Muscle of back (tissue), 13 donors: ENCODE measurements at places on chromosomes 1 and 21. TPM values are rescaled to one million over a fixed set of nuclear protein-coding genes. Genes with fewer than 3 reads are reported as not detected.

Gene TRABD2B
- 5.3 TPM for polyA plus RNA-seq

Gene DEPDC1
- polyA plus RNA-seq = 8.6 TPM

Gene MPZ
- polyA plus RNA-seq = 9.1 TPM

Gene DNAJC28
- polyA plus RNA-seq = 2.2 TPM

Gene HAX1
- polyA plus RNA-seq = 61.4 TPM

Gene ELAPOR1
- polyA plus RNA-seq = 0.37 TPM

Gene IL19
- polyA plus RNA-seq = not detected

Gene EDN2
- 0.52 TPM for polyA plus RNA-seq

Gene AMY1C
- polyA plus RNA-seq = not detected

Gene LIN28A
- 0.05 TPM for polyA plus RNA-seq

Gene RERE
- 94.3 TPM for polyA plus RNA-seq

Gene DIRAS3
- polyA plus RNA-seq = 3.6 TPM

Gene FCGR1A
- 1.6 TPM for polyA plus RNA-seq

Gene SPRR2A
- polyA plus RNA-seq = not detected

DNA sequence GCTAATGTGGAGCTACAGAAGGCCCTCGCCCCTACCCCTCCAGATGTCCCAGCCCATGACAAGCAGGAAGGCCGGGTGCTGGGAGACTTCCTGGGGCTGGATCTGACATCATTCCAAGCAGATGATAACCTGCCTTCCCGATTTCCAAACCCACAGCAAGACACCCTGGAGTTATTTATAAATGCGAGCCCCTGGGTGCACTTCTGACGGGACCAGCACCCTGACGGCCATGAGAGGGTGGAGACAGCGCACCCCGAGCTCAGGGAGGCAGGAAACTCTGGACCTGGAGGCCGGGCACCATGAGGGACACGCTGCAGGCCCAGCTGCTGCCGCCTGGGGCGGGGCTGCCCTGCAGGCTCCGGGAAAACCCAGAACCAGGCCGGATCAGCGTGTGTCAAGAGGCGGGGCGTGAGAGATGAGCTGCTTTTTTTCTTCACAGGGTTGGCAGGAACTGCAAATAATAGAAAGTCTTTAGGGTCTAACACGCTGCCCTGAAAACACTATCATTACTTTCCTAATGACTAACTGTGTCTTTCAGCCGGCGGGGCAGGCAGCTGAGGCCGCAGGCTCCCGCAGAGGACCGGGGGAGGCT, 2.5 kb upstream of the PCBP3 start:
- DNase-seq = peak; percentile 29

GRCh38 chr1:15941044-15941840, 34.7 kb downstream of the ZBTB17 start:
- DNase-seq = no peak

DNA sequence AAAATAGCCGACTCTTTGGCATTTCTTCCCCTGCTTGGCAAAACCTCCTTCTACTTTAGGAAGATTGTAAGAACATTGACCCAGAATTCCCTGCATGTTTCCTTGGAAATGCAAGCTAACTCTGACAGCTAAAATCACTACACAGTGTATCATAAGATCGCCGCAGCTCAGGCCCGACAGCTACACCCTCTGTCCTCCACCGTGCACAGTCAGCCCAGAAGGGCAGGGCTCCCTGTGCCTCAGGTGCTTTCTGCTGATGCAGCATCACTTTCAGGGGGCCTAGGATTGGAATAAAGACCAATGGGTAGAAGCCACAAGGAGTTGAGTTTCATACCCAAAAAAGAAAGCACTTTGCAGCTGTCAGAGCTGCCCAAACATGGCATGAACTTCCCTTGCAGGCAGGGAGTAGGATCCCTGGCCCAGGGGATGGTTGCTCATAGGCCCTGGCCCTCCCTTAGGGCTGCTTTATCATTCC, 145.3 kb downstream of the SEC16B start:
- no peak for DNase-seq

- no peak for DNase-seq
These were observed 65.3 kb upstream of the PPP2R5A start for GRCh38 chr1:212219679-212220463.

- DNase-seq = no peak
These were observed 284.5 kb downstream of the ASTN1 start for GRCh38 chr1:176879784-176880620.

- DNase-seq = no peak
These were observed 86.4 kb upstream of the COL6A1 start for GRCh38 chr21:45894906-45895777.

- peak; percentile 49 for DNase-seq
These were observed 160.1 kb upstream of the NFIA start for GRCh38 chr1:60922304-60922703.

DNA sequence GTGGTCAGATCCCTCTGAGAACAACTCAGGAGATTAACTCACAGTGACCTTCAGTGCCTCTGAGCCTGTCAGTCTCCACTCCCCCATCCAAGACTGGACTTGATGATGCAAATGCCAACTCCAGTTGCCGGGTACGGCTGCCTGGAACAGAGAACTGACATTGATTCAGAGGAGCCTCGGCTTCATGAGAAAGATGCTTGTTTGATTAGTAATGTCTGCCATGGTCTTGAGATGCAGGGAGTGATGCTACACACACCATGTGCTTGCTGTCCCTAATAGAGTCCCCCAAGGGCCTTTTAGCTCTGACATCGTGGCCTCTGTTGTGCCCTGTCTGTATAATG, 51.8 kb upstream of the LRP8 start:
- DNase-seq = no peak

DNA sequence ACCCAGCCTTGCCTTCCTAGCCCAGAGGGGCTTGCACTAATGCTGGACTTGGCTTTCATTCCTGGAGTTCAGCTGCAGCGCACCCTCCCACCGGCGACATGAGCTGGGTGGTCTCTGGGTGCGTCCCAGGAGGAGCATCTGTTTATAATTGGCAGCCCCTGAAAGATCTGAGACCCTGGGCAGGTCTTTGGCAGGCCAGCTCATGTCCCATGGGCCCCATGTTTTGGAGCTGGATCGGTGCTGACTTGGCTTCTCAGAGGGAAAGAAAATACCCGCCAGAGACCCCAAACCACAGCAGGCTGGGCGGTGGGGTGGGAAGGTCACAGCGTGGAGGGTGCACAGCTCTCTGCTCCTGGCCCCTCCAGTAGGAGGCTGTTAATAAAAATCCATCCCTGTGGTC, 29.3 kb downstream of the DHRS3 start:
- DNase-seq = no peak

DNA sequence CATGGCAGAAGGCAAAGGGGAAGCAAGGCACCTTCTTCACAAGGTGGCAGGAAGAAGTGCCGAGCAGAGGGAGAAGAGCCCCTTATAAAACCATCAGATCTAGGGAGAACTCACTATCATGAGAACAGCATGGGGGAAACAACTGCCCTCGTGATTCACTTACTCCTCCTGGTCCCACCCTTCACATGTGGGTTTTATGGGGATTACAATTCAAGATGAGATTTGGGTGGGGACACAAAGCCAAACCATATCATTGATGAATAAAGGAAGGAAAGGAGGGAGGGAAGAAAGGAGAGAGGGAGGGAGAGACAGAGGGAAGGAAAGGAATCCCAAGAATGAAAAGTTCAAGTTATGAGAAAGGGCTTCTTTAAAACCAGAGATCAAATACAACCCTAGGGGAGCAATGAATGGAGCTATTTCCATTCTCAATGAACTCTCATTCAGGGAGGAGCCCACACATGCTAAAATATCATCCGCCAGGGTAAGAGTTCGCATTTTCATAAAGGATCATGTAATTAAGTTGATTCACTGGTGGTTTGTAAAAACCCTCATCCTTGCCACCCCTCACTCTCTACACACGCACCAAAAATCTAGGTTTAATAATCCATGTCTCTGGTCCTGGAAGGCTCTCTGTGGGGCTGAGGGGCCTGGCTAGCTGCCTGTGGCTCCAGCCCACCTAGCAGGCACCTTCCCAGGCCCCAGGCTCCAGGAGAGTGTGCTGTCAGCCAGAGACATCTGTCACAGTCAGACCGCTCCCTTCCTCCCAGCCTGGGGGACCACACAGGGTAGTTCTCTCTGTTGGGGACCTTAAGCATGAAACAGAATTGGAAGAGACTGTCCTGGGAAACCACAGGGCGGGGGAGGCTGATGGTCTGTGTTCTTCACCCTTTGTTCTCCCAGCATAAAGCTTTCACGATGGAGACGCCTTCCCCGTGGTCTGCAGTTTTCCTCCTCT, 94.0 kb downstream of the CCDC185 start:
- DNase-seq = no peak

DNA sequence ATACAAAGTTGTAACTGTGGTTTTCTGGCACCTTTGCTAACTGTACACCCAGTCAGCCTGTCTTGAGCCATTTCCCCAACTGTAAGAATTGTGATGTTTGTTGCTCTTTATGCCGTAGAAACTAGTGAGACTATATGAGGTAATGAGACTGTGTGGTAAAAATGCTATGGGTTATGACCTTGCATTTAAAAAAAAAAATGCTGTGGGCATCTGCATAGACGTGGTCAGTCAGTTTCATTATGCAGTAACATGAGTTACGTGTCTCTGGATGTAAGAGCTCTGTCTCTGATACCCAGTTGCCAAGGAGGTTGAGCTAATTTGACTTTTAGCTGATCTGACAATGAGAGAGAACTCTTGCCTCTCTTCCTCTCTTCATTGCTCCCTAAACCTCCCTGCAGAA, 80.6 kb upstream of the LAMC2 start:
- DNase-seq = no peak

- DNase-seq = no peak
These were observed 764 bp upstream of the SUMO3 start for GRCh38 chr21:44818640-44819011.

- DNase-seq = no peak
These were observed 245.3 kb downstream of the SLC45A1 start for GRCh38 chr1:8562881-8563865.

DNA sequence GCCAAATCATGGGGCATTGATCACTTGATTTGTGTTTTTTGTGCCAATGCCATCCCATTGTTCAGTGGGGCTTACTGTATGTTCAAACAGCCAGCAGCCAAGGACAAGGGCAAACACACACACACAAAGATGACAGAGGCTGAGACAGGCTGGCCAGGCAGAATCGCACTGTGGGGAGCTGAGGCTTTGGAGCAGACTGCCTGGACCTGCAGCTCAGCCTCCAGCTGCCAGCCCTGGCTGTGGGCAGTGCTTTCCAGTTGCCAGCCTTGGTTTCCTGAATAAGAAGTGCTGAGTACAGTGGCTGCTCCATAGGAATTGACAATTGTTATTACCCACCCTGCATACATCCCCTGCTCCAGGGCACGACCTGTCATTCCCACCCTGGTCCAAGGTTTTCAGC, 16.9 kb upstream of the PCP4 start:
- no peak for DNase-seq

- DNase-seq = no peak
These were observed 502.3 kb downstream of the KCNT2 start for GRCh38 chr1:196105901-196106300.

- no peak for DNase-seq
These were observed 60.9 kb downstream of the SKI start for GRCh38 chr1:2288816-2289536.

GRCh38 chr1:57925226-57925625, 501.4 kb upstream of the DAB1 start:
- DNase-seq = no peak

DNA sequence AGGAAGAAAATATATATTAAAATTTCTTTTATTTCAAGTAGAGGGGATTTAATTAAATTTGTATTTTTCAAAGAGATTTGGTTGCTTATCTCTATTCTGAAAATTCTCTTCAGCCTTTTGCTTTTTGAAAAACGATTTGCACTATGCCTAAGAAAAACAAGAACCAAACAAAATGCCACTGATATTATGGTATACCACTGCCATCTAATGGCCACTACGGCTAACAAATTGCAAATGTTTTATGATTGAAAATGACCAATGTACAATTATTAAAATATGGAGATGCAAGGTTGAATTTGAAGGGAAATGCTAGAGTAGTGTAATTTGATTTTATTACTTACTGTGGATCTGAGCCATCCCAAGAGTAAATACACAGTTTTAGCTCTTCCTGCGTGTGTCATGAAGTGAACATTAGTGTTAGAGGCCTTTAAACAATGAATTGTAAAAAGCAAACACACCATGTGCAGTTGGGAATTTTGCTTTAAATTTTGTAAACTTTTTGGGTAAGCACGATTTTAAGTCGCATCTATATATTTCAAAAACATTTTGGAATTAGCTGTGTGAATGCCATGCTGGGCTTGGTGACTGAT, 137.4 kb upstream of the USP25 start:
- DNase-seq = peak; percentile 45

- peak; percentile 65 for DNase-seq
These were observed 2.4 kb downstream of the CA14 start for GRCh38 chr1:150259758-150260669.
